A549 treated with DMSO at 1 μM for 4 hours (cell line): ENCODE measurements at places on chromosomes 11 and 22. TPM values are rescaled to one million over a fixed set of nuclear protein-coding genes. Genes with fewer than 3 reads are reported as not detected.

Gene SHANK3
- total RNA-seq = 2.6 to 5.4 TPM (median 4.1 TPM) in 5 replicates

Gene APLNR
- total RNA-seq = 0.06 to 0.20 TPM (median 0.11 TPM) in 5 replicates

Gene TREH
- total RNA-seq = 0.05 TPM in 1 of 5 replicates, not detected in the others

Gene CALCA
- total RNA-seq = 0.08 to 0.12 TPM in 2 of 5 replicates, not detected in the others

Gene SERPING1
- total RNA-seq = 0.29 to 0.55 TPM (median 0.46 TPM) in 5 replicates

Gene PLEKHA7
- 15.7 to 19.6 TPM (median 17.5 TPM) in 5 replicates for total RNA-seq

Gene CHRDL2
- total RNA-seq = 3.4 to 5.0 TPM (median 4.5 TPM) in 5 replicates

Gene PKNOX2
- total RNA-seq = 0.02 TPM in 1 of 5 replicates, not detected in the others

Gene MFNG
- 1.9 to 3.2 TPM (median 2.6 TPM) in 5 replicates for total RNA-seq

Gene INS
- total RNA-seq = not detected in 5 replicates

Gene MRGPRE
- 0.06 to 0.21 TPM (median 0.10 TPM) in 5 replicates for total RNA-seq

Gene SAA4
- not detected in 5 replicates for total RNA-seq

Gene PATE2
- total RNA-seq = not detected in 5 replicates

Gene SYT7
- total RNA-seq = 0.92 to 1.2 TPM (median 1.1 TPM) in 5 replicates

Gene GRAP2
- not detected in 5 replicates for total RNA-seq

Gene OR10A2
- not detected in 5 replicates for total RNA-seq

Gene OR51I1
- not detected in 5 replicates for total RNA-seq

Gene SLC37A2
- 0.08 to 0.10 TPM (median 0.09 TPM) in 4 of 5 replicates, not detected in the other for total RNA-seq

Gene EHF
- 0.18 to 1.2 TPM (median 0.59 TPM) in 5 replicates for total RNA-seq

Gene MUC6
- total RNA-seq = 0.01 TPM in 2 of 5 replicates, not detected in the others

Gene OR4D11
- not detected in 5 replicates for total RNA-seq

Gene XPNPEP3
- total RNA-seq = 8.1 to 12.0 TPM (median 9.6 TPM) in 5 replicates

Gene TMPRSS4
- 0.13 TPM in 1 of 5 replicates, not detected in the others for total RNA-seq

Gene OR56A1
- total RNA-seq = not detected in 5 replicates

Gene CARNS1
- total RNA-seq = 0.14 to 0.53 TPM (median 0.18 TPM) in 5 replicates

Gene FOXR1
- total RNA-seq = not detected in 5 replicates
